Panc1 (cell line): ENCODE measurements at places on chromosomes 6 and 20.

GRCh38 chr20:46128310-46129151 lies 10.4 kb downstream of the CD40 start:
- no peak for DNase-seq

DNA sequence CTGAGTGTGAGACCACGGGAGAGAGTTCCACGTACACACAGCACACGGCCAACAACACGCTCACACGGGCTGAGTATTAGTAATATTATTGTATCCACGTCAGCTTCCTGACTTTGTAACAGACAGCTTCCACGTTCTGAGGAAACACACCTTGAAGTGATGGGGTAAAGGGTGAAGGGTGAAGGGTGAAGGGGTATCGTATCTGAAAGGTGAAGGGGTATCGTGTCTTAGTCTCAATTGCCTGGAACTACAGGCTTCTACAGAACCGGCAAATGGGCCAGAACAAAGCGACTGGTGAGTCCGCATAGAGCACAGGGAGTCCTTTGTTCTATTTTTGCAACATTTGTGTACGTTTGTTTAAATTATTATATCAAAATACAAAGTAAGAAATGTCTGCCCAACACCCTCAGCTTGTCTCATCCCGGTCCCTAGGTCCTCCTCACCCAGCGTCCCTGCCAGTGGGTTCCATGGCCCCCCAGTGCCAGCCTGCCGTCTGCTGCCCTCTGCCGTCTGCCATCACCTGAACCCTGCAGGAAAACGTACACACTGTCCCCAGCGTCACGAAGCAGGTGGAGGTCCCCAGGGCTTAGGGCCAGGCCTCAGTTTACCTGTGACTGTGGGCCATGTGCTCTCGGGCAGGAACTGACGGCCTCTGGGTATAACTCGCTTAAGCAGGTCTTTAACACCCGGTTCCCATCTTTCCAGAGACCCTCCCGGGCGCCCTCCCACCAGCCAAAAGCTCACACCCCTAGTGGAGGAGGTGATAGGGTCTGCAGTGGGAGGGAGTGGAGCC lies 4.4 kb upstream of the HELZ2 start:
- DNase-seq: no peak

GRCh38 chr6:158996856-158997255 lies 3.1 kb downstream of the RSPH3 start:
- no peak for DNase-seq

DNA sequence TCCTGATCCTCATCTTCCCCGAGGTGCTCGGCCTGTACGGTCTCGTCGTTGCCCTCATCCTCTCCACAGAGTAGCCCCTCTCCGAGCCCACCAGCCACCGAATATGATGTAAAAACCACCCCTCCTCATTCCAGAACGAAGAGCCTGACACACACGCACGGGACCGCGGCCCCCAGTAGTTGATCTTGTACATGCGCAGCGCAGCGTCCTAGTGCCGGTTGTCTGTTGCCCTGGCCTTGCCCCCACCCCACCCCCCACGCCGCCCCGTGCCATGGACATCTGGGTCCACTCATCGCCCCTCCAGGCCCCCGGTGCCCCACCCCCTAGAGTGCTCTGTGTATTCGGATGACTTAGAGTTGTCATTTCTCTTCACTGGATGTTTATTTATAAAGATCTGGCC lies 5.2 kb upstream of the PRPH2 start:
- DNase-seq: no peak

- DNase-seq: no peak
Measured at GRCh38 chr6:110310861-110311446, 47.2 kb downstream of the METTL24 start.
